Stimulated activated CD4-positive, alpha-beta T cell treated with anti-CD3 and anti-CD28 coated beads, Interleukin-1b, Interleukin-23, amount 100 ng/mL, for 48 hours (primary cell): ENCODE measurements at places on chromosomes 12 and 14.

DNA sequence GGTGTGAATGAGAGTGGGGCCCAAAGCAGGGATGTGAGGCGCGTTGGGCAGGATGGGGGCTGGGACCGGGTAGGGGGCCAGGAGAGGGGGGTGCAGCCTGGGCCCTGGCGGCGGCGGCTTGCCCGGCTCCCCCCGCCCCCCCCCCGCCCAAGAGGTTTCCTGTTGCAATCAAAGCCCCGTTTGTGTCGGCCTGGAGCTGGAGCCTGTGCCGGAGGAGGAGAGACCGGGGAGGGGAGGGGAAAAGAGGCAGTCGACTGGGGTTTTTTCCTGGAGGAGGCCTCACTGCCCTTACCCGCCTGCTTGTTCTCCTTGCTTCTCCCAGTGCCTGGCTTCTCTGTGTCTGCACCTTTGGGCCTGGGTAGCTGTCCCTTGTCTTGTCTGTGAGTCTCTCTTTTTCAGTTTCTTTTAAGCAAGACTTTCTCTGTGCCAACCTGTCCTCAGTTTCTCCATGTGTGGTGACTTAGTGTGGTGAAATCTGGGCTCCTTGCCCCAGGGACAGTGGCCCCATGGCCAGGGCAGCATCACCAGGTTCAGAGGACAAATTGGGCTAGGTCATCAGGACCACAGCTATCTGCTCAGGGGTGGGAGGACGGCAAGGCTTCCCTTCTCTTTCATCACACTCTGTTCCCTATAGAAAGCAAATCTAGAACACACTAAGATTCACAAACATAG lies 8.5 kb downstream of the RARG start:
- no peak for DNase-seq

DNA sequence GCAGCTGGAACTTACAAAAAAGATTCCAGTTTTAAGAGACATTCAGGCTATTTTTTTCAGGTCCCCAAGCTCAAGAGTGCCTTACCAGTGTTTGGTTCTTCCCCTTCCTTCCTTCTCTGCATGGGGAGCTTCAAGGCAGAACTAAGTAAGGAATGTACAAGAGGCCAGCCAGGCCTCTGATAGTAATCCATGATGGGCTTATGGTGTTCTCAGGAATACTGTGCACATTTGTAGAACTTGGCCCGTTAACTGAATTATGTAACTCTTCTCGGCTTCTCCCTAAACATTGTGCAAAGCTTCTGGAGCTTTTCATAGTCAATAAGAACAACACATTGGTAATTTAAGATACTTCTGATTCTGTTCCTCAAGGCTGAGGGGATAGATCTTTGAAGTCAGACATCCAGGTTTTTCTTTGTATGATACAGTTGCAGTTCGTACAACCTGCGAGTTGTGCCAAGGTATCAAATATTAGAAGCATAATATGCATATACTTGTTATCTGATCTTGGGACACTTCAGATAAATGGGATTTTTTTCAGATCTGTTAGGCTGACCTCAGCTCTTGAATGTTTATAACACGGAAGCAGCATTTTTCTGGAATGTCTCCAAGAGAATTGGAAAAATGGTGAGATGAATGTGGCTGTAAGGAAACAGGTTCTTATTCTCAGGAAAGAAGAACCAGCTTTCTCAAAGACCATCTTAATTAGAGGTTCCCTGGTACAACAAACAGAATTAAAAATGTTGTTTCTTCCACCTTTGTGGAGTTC lies 148.6 kb downstream of the ANO4 start:
- DNase-seq, result no peak

- no peak for DNase-seq
Measured at GRCh38 chr14:95409477-95410272, 90.0 kb upstream of the CLMN start.

GRCh38 chr12:108527166-108527496 lies 12.1 kb downstream of the FICD start:
- no peak for DNase-seq

GRCh38 chr14:31897581-31898186 lies 179.4 kb upstream of the ARHGAP5 start:
- DNase-seq, result no peak

- DNase-seq, result no peak
Measured at GRCh38 chr12:57836442-57837375, 9.8 kb downstream of the CTDSP2 start.

- DNase-seq, result no peak
Measured at GRCh38 chr14:89598548-89599186, 181.6 kb upstream of the FOXN3 start.

GRCh38 chr14:63155511-63156185 lies 48.6 kb upstream of the RHOJ start:
- no peak for DNase-seq

DNA sequence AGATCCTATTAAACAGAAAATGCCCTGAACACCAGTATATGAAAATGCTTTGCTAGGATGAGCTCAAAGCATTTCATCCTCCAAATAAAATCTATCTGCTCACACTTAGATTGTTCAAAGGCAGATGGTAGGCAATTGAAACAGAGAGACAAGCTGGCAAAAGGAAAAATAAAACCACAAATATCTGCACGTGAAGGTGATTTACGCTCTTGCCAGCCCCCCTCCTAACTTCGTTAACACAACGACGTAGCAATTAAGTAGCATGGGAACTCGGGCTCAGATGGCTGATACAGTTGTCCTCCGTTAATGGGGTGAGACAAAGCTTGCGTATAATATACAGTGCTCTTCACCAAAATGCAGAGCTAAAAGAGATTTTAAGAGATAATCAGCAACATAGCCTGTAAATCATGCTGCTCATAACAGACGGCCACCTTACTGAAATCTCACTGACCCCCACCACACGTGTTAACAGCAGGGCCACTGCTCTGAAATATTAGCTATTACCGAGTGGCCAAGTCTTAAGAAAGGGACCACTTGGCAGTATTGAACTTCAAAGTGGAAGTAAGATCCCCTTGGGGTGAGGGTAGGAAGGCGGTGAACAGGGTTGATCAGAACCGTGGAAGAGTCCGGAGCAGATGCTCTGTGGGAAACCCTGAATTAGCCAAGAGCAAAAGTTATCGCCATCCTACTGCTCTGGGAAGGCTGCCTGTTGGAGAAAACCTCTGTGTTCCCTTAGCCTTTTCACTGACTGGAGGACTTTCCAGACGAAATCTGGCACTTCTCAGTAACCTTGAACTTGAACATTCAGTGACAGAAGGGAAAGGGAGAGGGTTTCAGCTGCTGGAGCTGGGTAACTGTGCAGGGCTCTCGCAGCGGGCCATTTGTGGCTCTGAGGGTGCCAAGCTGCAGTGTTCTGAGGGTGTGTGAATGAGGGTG lies 23.1 kb downstream of the ETV6 start:
- DNase-seq, result no peak

- DNase-seq, result no peak
Measured at GRCh38 chr12:130461839-130462557, 124.3 kb downstream of the PIWIL1 start.

GRCh38 chr14:50871914-50872732 lies at the start of gene ABHD12B:
ABHD12B (plus strand) TSS chr14:50872053; CDS start chr14:50872175, 122 bp downstream.
- DNase-seq, result no peak

- DNase-seq, result peak; percentile 78
Measured at GRCh38 chr14:99261912-99262787, 9.8 kb downstream of the BCL11B start.

GRCh38 chr12:107914460-107914977 lies 140.0 kb downstream of the ASCL4 start:
- DNase-seq, result no peak

- no peak for DNase-seq
Measured at GRCh38 chr12:24039113-24039525, 89.6 kb upstream of the SOX5 start.

GRCh38 chr14:82520765-82521164 lies 987.1 kb upstream of the SEL1L start:
- no peak for DNase-seq

GRCh38 chr14:27730204-27730603 lies 1036.4 kb upstream of the FOXG1 start:
- DNase-seq, result no peak

- DNase-seq, result no peak
Measured at GRCh38 chr12:52296572-52297215, 5.4 kb upstream of the KRT81 start.

DNA sequence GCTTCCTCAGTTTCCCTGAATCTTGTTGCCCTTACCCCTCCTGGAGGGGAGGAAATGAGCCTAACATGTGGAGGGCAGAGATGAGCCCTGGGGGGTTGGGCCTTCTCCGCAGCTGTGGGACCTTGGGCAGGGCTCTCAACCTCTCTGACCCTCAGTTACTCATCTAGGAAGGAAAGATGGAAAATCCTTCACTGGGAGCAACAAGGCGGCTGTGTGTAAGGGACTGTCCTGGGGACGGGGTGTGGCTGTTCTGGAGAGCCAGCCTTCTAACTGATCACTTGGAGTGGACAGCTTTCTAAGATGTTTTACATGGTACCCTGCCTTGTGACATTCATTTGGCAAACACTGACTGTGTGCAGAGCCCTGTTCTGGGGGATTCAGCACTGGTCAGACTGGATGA lies 14.7 kb downstream of the BEGAIN start:
- no peak for DNase-seq

- no peak for DNase-seq
Measured at GRCh38 chr12:11615481-11615880, 34.0 kb upstream of the ETV6 start.

DNA sequence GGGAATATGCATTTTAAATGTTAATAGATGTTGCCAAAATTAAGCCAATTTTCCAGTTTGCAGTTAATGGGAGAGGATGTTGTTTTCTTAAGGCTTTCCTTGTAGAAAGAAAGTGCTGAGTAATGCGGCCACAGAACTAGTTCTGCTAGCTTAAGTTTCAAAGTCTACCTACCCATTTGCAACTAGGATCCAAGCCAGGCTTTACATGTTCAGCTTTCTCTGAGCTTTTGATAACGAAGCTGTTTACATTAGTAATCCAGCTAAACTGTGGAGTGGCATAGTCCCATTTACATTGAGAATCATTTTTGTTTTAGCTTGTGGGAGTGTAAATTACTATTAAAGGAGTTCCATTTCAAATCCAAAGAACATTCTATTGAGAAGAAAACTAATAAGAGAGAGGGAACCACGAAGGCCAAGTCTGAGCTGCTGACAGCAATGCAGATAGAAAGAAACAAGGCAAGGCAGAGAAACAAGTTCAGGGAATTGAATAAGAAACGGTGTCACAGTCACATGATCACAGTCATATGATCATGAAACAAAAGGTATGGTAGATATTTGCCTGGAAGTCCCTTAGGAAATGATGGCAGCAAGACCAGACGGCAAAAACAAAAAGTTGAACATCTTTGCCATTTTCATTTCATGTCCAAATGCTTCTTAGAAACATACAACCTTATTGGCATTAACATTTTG lies 274.9 kb downstream of the PAWR start:
- DNase-seq, result no peak

DNA sequence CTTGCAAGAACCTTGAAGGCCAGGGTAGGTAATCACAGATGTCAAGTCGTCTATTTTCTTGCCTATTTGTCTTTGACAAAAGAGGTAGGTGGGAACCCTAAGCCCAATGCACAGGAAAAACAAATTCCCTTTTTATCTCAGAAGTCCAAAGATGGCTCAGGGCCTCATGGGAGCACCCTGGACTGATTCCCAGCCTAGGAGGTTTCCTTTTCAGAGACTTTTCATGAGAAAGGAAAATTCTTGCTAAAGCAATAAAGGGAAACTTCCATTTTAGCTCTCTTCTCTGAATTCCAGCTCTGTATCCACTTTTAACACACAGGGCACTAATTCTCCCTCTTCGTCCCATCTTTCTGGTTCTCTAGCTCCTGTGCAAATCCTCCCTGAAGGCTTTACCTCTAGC lies 1.2 kb downstream of the ZNF641 start:
- no peak for DNase-seq

- peak; percentile 67 for DNase-seq
Measured at GRCh38 chr12:6936636-6937480, 6.8 kb upstream of the RNU7-1 start.

GRCh38 chr12:54053751-54054741 lies at the start of gene HOXC4:
HOXC4 (plus strand) TSS chr12:54053835; CDS start chr12:54053923, 88 bp downstream.
- no peak for DNase-seq

DNA sequence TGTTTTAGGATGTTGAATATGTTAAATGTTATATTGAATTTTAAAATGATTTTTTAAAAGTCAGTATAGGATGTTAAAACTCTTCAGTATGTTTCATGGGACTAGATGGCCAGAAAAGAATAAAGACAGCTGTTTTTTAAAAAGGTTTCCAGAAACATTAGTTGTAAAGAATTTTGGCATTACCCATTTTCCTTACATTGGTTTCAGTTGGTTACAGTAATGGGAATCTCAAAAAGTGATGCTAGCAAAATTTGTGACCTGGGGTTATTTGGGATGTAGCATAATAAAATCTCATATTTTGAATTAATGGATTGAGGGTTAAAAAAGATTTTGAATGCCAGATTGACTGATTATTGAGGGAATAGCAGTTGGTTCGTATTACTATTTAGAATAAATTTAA lies 25.3 kb downstream of the EID3 start:
- DNase-seq, result no peak

- no peak for DNase-seq
Measured at GRCh38 chr12:114848666-114849065, 164.7 kb upstream of the TBX3 start.

- DNase-seq, result peak; percentile 85
Measured at GRCh38 chr14:106883218-106883692, 1356.9 kb downstream of the TMEM121 start.

DNA sequence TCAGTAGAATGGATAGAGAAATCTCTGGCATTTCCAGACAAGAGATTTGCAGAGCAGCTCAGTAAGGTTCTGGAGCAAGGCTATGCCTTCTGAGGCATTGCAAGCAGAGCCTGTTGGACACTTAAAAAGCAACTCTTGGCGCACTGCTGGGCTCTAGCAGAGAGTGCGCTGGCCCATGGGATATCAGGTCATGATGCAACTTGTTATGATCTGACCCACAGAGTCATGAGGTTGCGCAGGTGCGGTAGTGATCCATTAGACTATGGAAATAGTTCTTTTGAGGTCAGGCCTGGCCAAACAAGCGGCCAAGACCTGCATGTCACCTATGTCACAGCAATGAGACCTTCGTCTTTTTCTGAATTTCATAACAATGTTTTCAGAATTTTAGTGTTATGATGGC lies 168.6 kb downstream of the TMTC3 start:
- DNase-seq, result no peak

DNA sequence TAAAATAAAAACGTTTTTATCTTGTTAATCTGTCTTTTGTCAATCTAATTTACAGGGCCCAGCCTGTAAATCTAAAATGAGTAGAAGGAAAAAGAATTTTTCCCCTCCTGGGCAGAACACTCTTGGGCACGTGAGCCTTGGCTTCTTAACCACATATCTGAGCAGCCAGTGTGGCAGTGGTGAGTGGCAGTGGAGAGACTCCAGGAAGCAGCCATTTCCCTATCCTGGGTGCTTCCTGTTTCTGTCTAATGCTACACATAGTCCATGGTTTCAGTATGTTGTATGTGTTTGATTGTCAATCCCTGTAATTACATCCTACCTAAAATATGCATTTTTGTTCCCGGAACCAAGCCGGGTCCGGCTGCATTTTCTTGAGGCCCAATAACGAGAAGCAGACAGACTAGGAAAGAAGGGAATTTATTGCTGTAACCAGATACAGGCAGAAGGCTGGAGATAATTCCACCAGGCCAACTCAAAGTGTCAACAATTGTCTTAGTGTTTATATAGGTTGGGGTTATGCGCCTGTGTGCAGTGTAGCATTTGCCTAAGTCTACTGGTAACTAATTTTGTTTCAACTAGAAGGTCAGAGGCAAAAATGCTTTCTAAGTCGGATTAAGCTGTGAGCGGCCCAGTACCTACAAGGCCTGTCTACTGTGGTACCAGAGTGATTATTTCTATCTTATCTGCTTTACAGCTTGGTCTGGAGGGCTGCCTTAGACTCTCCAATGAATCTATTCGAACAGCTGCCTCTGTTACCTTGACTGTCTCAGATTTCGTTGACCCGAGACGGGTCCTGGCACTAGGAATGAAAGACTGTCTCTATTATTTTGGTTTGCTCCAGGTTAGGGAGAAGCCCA lies 82.4 kb upstream of the RESF1 start:
- DNase-seq, result no peak

GRCh38 chr14:100885196-100885595 lies 18.3 kb downstream of the RTL1 start:
- no peak for DNase-seq
